ENCODE measurements at places on chromosomes 2 and 18.

DNA sequence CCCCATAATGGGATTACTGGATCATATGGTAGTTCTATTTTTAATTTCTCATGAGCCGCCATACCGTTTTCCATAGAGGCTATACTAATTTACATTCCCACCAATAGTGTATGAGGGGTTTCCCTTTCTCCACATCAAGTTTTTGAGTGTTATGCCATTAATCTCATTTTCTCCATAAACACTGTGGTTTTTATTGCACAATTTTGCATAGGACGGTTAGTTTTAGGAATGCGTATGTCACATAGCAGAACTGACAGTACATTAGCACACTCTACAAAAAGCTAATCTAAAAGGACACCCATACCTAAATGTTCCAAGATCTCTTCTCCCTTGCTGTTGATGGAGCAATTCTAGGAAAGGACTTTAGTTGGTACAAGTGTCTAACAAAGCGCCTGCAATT lies 32.5 kb downstream of the DARS1 start:
- DNase-seq: no peak

DNA sequence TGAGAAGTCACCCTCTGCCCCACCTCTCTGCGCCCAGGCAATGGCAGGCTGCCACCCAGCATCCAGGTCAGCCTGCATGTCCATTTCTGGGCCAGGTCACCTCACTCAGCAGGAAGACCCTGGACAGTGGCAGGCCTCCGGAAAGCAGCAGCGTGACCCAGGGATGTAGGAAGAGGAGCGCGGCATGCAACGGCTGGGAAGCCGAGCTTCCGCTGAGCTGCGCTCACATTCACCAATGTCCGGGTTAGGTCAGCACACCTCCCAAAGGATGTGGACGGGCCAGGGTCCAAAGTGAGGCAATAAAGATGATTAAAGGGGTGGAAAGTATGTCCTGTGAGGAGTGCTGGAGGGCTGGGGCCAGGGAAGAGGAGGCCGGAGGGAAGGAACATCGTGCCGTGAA lies 174.5 kb downstream of the CTIF start:
- DNase-seq: no peak

GRCh38 chr2:70890469-70891065 lies 45.1 kb upstream of the ATP6V1B1 start:
- DNase-seq: peak; percentile 46

- no peak for DNase-seq
These were observed 274.5 kb downstream of the NCKAP5 start for GRCh38 chr2:133293544-133294353.

DNA sequence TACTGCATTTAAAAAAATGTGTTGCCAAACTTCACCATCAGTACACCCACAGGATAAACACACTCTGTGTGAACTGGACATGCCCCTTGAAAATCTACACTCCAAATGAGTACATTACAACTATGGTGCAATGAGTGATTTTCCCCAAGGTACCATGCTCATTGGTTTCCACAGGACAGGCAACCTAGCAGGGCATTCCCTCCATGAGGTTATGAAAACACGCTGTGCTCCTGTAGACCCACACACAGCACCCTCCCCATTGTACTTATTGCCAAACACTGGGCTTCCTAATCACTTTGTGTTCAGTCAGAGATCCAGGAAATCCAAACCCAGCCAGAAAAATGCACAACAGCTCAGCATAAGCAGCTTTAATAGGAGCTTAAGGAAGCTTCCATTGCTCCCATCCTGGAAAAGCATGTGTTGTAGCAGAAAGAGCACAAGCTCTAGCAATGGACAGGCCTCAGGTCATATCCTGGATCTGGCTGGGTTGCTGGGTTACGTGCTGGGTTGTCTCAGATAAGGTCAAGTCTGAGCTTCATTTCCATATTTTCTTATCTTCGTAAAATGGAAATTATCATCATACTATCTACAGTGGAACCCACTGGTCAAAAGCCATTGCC lies 20.8 kb upstream of the ATIC start:
- DNase-seq: no peak

- DNase-seq: no peak
These were observed 208.1 kb upstream of the REG3G start for GRCh38 chr2:78817430-78817829.

DNA sequence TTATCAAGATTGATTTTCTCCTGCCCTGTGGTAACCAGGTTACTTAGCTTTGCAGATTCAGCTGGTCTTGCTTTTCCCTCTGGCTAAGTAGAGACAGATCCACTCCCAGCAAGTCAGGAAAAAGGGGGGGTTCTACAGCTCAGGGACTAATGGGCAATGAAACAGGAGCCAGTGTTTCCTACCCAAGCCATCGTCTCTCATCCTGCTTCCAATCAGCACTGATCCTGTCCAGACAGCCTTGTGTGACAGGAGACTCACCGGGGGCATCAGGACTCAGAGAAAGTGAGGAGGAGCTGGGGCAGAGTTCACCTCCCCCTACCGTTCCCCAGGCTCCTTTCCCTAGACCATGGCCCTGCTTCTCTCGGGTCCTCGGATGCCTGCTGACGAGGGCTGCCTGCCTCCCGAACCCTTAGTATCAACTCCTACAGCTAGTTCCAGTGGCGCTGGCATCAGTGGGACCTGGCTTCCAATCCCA lies 307.6 kb downstream of the ALK start:
- no peak for DNase-seq

DNA sequence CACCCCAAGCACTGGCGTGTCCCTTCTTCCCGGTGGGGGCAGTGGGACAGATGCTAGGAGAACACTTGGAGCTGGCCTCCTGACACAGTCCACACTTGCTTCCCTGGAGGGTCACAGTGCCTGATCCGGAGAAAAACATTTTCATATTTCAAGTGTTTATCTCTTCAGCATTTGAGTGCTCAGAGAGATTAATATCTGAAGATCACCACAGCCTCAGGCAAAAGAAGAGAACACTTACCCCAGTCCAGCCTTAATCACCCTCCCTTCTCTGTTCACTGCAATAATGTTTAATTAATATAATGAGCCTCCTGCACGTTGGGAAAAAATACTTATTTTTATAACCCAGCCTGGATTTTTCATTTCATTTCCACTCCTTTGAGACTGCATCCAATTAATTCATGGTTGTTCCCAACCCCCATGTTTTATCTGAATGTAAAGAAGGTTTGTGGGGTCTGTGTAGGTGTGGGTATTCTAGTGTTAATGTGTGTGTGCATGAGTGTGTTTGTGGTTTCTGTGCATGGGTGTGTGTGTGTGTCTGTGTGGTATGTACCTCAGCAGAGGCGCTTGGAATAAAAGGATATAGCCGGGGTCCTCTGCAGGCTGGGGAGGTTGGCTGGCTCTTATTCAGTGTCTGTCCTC lies 72.1 kb downstream of the NRP2 start:
- DNase-seq: no peak

GRCh38 chr2:31053929-31054782 lies 84.1 kb downstream of the GALNT14 start:
- no peak for DNase-seq

- DNase-seq: no peak
These were observed 41.3 kb downstream of the VSNL1 start for GRCh38 chr2:17581831-17582230.

- peak; percentile 18 for DNase-seq
These were observed 934 bp downstream of the ZNF804A start for GRCh38 chr2:184599054-184599871.

DNA sequence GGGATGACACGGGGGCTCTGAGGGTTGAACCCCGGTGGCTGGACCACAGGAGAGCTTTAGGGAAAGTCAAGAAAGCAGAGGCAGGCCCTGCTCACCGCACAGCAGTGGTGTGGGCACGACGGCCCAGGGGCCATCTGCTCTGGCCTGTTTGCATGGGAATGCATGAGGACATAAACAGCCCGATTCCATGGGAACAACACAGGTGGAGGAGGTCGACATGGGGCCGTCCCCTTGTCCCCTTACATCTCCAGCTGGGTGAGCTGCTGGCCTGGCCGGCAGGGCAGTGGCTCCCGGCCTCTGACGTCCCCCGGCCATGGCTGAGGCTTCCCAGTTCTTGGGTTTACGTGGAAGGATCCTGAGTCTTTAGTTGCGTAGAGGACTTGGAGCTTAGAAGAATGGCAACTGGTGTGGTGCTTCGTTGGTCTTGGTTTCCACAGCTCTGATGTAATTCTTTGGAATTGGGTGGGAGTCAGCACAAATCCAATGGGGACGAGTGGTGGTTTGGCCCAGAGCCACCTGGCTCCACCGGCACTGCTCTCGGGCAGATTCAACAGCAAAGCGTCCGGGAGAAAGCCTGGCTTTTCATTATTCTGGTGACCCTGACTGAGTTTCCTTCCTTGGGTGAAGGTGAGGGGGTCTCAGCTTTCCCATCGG lies 98.3 kb upstream of the HDAC4 start:
- DNase-seq: no peak

DNA sequence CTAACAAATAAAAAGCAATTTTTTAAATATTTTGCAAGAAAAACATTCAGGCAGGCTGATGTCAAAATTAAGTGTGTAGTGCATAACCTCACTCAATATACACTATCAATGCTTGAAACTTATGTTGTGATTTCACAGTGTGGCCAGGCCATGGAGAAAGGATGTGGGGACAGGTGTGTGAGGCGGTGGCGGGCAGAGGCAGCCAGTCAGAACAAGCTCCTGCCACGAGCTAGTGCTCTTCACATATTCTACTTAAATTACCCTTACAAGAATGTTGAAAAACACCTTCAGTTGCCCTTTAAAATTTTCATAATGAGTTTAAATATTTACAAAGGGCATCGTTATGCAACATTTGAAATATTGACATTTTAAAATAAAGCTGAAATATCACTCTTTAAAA lies 43.2 kb downstream of the CYB5A start:
- no peak for DNase-seq

DNA sequence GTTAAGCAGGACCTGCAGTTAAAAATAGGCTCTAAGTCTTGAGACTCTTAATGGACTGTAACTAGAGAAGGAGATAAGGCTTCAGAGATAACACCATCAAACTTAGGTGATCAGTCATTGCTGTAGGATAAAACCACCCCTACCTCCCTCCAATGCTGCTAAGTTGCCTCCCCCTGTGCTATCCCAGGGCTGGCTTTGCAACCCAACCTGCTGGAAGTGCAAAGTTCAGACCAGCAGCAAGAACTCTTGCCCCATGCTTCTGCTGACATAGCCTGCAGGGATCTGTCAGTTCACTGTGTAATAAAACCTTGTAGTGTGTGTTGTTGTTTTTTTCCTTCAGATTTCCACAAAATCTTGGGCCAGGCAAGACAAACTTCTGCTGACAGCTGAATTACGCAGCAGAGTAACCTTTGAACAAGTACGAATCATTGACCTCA lies 57.4 kb upstream of the EPB41L3 start:
- no peak for DNase-seq

DNA sequence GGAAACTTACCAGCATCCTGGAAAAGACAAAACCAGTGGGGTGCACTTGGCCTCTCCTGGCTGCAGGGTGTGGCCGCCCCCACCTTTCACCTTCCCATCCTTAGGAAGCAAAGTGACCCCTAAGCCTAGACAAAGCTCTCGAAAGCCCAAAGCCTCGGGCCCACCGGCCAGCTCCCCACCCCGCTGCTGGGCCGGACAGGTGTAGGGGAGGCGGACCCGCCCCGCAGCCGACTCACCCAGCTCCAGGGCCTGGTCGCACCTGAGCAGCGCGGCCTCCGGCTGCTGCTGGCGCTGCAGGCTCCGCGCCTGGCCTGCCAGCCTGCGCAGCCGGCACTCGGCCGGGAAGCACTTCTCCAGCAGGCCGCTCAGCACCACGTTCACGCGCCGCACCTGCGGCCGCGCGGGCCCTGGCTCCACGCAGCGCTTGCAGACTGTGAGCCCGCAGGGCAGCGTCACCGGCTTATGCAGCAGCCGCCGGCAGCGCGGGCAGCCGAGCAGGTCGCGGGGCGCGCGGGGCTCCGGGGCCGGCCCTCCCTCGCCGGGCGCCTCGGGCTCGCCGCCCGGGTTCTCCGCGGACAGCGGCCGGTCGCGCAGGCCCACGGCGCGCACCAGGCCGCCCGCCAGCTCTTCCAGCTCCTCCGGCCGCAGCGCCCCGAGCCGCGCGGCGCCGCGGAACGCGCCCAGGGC lies 979 bp downstream of the LONRF2 start:
- peak; percentile 33 for DNase-seq

DNA sequence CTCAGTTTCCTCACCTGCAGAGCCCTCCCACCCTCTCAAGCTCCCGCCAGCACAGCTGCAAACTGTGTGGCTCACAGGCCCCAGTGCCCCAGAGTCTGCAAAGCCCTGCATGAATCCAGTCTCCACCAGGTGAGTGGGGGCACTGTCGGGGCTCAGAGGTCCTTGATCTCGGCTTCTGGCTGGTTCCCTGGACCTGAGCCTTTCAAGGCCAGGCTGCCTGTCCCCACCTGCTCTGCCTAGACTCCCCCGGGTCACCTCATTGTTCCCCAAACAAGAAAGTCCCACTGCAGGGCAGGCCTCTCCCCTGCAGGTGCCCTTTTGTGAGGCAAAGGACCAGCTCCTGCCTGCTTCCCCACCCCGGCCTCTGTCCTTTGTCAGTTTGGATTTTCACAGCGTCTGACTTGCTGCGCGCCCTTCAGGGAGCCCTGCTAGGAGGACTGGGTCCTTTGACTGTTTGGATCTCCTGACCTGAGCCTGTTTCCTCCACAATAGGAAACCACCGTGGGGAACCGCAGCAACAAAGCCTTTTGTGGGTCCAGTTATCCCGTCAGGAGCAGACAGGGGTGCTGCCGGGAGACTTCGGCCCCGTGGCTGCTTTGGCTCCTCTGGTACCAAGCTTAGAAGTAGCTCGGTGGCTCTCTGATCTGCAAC lies 200.5 kb upstream of the HDAC4 start:
- no peak for DNase-seq

DNA sequence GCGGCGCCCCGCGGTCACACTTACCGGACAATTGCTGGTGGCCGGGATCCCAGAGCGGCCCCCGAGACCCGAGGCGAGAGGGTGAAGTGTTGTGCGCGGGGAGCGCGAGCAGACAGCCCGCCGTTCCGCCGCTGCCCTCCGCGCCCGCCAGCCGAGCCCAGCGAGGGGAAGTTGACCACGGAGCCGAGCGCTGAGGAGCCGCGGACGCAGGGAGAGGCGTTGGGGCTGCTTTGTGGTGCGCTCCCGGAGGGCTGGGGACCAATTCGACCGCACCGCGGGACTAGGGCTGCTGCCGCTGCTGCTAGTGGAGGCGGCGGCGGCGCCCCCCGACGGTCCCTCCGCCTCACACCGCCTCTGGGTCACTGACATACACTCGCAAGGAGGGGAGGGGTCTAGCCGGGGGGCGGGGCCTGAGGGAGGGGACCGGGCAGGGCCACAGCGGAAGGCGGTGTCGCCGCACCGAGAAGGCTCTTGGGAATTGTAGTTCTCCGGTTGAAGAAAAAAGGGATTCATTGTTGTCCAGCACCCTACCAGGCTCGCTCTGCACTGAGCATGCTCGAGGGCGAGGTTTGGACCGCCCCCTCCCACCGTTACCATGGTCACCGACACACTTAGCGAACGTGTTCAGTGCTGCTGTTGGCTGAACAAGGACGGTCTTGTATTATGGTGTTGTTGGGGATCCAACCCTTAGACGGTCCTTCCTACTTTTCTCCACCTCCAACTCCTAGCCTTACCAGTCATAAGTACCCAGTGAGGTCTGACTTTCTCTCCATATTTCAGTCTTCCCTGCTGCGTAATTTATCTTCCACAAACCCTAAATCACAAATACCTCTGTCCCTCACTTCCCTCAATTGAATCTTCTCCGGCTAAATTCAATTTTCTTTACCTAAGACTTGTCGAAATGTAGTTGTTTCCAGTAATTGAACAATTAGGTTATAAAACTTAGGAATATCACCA lies at the start of gene PELI1:
Gene PELI1 (minus strand): TSS at position 364 of the 957 bp plus-strand sequence. CDS start 36,110 bp downstream, outside the sequence.
- DNase-seq: peak; percentile 93

GRCh38 chr2:3451169-3451568 lies 68.2 kb downstream of the ADI1 start:
- DNase-seq: no peak

- no peak for DNase-seq
These were observed 43.5 kb upstream of the TMEM247 start for GRCh38 chr2:46435796-46436360.

Measured in AG08396 (cell line).